Stimulated activated CD8-positive, alpha-beta memory T cell treated with anti-CD3 and anti-CD28 coated beads, Interleukin-7, amount 100 ng/mL, for 48 hours (primary cell): ENCODE measurements at places on chromosomes 16 and 17.

- DNase-seq: peak; percentile 18
These were observed 133.6 kb downstream of the SNX11 start for GRCh38 chr17:48241131-48241591.

DNA sequence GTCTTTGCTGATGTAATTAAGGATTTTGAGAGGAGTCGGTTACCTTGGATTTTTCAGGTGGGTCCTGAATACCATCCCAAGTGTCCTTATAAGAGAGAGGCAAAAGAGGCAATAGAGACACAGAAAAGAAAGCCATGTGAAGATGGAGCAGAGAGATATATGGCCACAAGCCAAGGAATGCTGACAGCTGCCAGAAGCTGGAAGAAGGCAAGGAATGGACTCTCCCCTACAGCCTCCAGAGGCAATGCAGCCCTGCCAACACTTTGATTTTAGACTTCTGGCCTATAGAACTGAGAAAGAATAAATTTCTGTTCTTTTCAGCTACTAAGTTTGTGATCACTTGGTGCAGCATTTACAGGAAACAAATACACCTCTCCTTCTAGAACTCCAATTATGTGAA, 8.2 kb upstream of the RNFT1 start:
- DNase-seq: no peak

- DNase-seq: no peak
These were observed 8.1 kb downstream of the CPNE2 start for GRCh38 chr16:57100445-57100844.

GRCh38 chr17:8791910-8792270, 7.3 kb downstream of the MFSD6L start:
- no peak for DNase-seq

GRCh38 chr17:32914181-32914580, 13.8 kb upstream of the TMEM98 start:
- DNase-seq: peak; percentile 58

DNA sequence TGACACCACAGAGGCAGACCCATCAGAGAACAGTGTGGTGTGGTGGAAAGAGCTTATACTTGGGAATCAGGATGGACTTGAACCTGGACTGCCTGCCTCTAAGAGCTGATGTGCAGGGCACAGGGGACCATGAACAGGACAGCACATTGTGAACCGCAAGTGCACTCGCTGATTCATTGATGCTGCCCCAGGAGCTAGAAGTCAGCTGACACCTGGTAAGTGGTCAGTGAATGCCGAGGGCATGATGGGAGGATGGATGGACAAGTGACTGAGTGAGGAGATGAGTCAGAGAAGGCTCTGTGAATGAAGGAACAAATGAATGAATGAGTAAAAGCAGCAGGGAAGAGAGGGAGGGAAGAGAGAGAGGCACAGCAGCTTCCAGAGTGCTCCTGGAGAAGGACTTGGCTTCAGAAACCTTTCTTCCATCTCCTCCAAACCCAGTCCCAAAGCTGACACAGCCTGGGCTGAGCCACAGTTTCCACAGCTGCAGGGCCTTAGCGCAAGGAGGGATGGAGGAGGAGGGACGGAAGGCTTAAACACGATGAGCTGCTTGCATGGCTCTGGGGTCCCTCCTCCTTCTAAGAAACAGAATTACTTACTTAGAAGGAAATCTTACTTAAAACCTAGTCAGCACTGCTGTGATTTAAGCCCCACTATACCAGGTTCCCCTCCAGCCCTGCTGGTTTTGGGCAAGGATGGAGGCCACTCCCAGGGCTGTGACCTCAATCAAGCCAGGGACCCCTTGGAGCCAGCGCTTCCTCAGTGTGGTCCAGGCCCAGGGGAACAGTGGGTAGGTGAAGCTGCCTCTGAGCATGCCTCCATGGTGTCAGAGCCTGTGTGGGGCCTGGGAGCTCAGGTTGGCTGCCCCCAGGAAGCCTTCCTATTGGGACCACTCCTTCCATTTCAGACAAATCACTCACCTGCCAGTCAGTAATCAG, 184.6 kb downstream of the TMEM132E start:
- DNase-seq: no peak

GRCh38 chr17:48717367-48718226, 4.7 kb downstream of the PRAC1 start:
- no peak for DNase-seq

DNA sequence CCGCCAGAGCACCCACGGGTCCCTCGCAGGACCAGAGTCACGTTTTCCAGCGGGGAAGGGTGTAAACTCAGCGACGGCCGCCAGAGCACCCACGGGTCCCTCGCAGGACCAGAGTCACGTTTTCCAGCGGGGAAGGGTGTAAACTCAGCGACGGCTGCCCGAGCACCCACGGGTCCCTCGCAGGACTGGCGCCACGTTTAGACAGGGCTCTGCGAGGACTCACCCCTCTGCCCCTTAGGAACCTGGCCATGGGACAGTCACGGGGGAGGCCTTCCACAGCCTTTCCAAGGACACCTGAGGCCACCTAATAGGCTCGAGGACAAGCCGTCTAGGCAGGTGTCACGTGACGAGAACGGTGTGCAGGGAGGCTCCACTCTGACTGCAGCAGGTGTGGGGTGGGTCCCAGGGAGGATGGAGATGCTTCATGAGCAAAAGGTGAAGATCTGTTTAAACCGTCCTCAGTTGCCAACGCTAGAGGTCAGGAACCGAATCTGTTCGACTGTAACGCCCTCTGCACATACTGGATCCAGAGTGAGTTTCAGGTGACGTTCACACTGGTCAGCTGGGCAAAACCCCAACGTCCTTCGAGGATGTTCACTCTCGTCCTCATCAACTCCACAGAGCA, 48.0 kb upstream of the METRNL start:
- DNase-seq: no peak

- DNase-seq: no peak
These were observed 1.8 kb upstream of the BCAR1 start for GRCh38 chr16:75252946-75253911.

DNA sequence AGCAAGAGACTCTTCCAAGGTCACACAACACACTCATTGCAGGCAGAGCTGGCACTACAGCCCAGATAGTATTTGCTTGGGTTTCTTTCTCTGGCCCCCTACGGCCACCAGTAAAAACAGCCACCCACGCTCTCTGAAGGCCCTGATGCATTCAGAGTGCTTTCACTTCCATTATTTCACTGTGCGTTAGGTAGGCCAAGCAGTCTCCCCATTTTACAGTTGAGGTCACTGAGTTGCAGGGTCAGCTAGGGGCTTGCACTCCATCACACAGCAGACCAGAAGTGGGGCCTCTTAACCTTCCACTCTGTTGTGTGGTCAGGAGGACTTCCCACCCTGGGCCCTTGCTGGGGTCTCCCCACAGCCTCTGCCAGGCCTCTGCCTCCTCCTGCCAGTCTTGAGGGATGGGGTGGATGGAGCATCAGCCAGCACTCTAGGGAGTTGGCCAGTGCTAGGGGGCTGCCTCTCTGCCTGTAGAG, 2.5 kb downstream of the TBX21 start:
- no peak for DNase-seq

DNA sequence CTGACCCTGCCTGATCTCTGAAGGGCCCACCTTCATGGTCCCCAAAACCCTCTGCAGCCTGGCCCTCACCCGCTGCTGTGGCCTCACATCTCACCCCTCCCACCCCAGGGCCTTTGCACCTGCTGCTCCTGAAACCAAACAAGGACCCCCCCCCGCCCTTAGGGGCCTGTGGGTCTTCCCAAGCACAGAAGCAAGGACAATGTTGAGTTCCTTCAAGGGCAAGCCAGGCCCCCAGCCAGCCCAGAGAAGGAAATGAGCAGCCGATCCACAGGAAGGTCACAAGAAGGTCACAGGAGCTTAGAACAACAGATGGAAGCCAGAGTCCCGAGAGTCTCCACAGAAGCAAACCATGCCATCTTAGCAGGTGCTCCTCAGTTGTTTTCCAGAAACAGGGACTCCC, 493 bp upstream of the PDE6G start:
- no peak for DNase-seq

DNA sequence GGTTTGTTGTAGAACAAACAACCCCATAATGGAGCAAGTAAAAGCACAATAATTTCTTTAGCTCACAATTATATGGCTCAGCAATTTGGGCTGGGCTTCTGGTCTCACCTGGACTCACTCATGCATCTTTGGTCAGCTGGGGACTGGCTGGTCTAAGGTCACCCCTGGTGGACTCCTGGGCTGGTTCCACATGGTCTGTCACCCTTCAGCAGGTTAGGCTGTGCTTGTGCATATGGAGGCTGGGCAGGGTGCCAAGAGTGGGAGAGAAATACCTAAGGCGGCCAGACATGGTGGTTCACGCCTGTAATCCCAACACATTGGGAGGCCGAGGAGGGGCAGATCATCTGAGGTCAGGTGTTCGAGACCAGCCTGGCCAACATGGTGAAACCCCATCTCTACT, 27.0 kb upstream of the SMURF2 start:
- no peak for DNase-seq

DNA sequence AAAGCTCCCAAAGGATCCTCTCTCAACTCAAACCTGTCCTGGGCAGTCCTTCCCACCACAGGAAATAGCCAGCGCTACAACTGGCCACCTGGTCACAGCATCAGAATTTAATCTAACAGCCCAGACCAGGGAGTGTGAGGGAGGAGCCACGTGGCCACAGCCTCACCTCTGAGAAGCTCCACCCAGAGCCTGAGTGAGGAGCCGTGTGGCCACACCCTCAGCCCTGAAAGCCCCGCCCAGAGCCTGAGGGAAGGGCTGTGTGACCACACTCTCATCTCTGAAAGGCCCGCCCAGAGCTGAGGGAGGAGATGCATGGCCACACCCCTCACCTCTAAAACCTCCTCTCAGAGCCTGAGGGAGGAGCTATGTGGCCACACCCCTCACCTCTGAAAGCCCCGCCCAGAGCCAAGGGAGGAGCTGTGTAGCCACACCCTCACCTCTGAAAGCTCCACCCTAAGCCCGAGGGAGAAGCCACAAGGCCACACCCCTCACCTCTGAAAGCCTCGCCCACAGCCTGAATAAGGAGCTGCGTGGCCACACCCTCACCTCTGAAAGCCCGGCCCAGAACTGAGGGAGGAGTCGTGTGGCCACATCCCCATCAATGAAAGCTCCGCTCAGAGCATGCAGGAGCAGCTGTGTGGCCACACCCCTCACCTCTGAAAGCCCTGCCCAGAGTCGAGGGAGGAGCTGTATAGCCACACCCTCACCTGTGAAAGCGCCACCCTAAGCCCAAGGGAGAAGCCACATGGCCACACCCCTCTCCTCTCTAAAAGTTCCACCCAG, 28.6 kb downstream of the SLC38A8 start:
- DNase-seq: peak; percentile 31

- DNase-seq: no peak
These were observed 4.2 kb downstream of the PLA2G15 start for GRCh38 chr16:68249371-68249770.
